Renal cortical epithelial cell (primary cell): ENCODE measurements at places on chromosomes 16 and 17. TPM values are rescaled to one million over a fixed set of nuclear protein-coding genes. Genes with fewer than 3 reads are reported as not detected.

DNA sequence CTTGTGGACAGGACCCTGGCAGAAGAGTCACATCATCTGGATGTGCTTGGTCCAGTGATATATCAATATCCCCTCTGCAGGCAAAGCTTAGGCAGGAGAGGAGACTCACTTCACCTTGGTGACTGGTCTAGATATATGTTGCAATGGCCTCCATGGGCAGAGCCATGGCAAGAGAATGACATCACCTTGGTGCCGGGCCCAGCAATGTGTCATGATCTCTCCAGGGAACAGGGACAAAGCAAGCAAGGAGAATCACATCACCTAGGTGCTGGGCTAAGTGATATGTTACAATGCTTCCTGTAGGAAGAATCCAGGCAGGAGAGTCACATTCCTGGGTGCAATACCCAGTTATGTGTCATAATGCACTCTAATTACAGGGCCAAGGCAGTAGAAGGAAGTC is 2106.2 kb downstream of the TP53TG3F start:
- peak; percentile 25 for DNase-seq

DNA sequence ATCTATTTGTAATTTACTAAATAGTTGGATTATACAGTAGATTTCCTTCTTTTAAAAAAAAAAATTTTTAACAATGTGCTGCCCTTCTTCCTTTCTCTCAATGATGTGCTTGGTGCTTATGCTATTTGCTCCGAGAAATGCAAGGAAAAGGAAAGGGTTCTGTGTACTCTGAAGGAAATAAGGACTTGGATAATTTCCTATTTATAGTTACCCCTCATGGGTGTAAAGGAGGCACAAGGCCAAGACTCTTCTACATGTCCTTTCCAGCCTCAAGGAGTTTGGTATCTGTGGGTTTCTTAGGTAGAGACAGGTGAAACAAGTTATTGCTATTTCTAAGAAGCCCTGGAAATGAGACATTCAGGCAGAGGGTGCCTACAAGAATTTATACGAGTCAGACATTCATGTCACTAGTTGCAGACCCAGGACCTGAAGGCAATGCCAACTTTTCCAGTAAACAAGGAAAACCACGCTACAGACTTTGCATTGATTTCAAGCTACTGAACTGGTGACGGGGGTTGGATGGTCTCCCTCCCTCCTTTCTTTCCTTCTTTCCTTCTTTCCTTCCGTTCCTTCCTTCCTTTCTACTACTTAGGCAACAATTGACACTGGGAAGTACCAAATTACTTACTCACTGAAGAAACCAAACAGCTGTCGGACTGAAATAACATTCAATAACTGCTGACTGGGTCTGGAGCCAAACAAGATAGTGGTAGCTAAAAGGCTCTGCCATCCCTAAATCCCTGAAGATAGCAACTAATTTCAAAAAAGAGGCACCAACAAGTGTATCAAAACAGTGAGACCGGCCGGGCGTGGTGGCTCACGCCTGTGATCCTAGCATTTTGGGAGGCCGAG is 33.8 kb upstream of the GHDC start:
- DNase-seq = peak; percentile 44

Gene CHST4
- not detected in 2 replicates for total RNA-seq

DNA sequence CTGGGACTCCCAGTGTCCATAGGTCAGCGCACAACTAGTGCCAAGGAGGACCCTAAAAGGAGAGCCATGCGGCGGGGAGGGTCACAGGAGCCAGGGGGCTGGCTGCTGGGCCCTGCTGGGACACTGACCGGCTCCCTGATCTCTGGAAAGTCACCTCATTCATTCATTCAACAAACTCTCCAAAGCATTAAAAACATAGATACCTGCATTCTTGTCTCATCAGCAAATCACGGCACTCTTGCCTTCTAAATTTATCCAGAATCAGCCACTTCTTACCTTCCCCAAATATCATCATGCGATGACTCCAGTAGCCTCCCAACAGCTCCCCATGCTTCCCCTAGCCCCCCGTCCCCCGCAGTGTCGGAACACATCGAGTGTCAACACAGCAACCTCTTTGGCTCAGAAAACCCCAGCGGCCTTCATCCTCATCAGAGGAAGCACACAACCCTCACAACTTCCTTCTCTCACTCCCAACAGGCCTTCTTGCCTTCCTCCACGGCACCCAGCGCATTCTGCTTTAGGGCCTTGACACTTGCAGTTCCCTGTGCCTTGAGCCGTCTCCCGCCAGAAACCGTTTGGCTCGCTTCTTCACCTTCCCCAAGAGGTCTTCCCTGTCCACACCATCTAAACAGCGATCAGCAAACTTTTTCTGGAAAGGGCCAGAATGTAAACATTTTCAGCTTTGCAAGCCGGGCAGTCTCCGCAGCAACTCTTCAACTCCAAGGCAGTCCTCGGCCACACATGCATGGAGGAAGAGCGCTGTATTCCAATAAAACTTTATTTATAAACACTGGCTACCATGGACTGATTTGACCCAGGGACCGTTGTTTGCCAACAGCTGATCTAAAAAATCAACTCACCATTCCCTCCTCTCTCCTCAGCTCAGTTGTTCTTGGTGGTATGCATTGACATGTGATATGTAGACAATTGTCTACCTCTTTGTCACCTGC is 119.5 kb upstream of the TNRC6C start:
- no peak for DNase-seq

DNA sequence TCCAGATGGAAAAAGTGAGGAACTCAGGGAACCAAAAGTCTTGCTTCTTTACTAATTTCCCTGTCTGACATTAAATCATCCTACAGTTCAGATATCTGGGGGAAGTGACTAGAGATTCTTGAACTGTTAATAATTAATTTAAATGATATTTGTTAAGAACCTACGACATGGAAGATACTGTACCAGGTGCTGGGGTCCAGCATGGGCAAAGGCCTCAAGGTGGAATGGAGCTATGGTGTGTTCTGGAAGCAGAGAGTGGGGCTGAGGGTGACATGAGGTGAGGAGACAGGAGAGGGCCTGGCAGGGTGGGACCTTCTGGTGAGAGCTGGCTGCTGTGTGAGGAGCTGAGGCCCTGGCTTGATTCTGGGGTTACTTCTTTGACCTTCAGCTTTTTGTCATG is 6.0 kb upstream of the CCL2 start:
- peak; percentile 30 for DNase-seq

Gene EMC6
- total RNA-seq = 15.3 and 18.8 TPM in 2 replicates

DNA sequence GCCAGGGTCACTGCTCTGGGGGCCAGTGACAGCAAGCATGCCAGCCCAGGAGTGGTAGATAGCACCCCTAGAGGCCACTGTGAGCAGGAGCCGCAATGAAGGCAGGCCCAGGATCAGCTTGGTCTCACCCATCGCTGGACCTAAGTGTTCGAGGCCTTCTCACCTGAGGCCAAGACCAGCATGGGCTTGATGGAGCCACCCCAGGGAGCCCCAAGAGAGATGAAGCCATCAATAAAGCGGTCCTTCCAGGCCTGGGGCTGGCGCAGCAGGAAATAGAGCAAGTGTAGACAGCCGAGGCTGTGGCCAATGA is 1.8 kb downstream of the LCAT start:
- no peak for DNase-seq

DNA sequence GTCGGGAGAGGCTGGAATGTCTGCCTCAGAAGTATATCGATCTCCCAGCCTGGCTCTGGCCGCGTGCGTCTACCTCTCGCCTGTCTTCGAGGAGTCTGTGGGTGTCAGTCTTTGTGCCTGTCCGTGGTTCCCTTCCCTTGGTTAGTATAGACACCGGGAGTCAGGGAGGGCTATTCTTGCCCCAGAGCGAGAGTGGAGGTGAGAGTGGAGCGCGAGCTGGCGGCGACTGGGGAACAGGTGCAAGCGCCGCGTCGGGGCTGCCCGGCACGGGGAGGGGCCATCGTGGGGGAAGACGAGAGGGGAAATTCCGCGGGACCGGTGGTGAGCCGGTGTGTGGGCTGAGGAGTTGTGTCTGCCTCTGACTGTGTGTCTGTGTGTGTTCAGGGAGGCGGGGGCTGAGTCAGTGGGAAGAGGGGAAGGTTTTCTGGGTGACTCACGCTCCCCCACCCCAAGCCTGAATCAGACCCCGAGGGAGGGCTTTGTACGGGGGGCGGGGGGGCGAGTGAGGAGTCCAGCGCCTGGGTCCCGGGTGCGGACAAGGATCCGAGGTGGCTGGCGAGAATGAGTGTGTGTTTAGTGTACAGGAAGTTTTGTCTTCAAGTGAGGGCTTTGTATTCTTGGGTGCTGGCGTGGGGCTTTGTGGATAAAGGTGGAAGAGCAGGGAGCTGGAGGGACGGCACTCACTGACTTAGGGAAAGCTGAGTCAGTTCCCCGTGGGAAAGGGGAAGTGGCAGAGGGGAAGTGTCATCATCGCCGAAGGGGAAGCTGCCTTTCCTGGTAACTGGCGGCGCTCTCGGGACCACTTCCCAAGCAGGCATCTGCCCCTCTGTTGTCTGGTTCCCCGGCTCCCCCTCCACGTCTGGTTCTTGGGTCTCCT is 8.6 kb downstream of the KDM6B start:
- DNase-seq = peak; percentile 88

- DNase-seq = no peak
Observed at GRCh38 chr17:41144846-41145245, 4.5 kb upstream of the KRTAP4-6 start.

Gene RAB26
- total RNA-seq = 0.69 and 0.70 TPM in 2 replicates

DNA sequence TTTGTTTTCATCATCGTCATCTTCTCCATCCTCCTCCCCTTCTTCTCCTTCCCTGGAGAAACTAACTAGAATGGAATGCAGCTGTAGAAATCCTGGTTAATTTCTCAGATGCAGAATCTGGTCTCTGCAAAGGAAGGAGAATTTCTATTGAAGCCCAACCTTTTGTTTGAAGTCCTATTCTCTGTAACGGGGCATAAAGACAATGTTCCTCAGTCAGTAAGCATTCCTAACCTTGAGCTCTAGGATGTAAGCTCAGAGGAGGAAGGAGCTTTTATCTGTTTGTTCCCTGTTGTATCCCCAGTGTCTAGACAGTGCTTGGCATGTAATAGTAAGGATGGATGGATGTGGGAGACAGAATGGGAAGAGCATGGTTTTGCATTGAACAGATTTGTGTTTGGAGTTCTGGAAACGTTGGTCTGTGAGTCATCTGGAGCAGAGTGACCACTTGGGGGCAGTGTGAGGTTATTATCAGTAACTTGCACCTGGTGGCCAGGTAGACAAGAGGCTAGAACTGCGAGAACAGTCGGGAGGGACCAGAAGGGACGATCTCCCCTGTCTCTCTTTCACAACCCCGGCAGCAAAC is 363.7 kb downstream of the SNX29 start:
- peak; percentile 78 for DNase-seq

Gene SCIMP
- total RNA-seq = not detected in 2 replicates

Gene DNAH9
- total RNA-seq = 0.55 TPM in 1 of 2 replicates, not detected in the other

DNA sequence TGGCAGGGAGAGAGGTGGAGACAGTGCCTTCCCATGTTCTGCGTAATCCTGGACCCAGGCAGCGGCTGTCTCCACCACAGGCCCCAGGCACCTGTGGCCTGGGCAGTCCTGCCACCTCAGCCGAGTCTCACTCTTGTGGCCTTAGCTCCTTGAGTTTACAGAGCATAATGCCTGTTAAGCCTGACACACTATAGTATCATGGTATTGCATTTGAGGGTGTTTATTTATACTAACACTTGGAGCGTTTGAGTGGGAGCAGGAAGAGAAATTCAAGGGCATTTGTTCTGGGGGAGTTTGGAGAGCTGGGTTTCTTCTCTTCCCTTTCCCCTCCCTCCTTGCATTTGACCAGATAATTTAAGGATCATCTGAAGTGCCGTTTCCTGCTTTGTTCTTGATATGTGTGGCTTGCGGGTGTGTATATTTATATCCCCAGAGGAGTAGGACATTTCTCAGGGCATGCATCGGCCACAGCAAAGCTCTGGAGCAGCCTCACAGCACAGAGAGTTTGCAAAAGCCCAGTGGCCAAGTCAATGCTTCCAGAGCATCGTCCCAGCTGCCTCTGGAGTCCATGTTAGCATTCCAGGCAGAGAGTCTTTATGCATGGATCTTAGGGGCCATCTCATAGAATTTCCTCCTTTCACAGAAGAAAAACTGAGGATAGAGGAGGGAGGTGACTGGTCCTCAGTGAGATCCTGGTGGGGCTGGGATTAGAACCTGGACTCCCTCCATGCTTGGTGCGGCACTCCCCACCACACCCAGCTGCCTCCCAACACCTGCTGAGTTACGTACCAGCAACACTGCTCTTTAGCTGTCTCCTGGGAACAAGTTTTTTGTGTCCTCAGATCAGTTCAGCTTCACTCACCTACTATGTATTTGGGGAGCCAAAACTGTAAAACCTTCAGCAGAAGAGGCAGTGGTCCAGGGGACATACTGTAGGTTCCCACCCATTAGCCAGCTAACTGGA is 222.8 kb downstream of the CCDC182 start:
- no peak for DNase-seq

Gene CDH8
- total RNA-seq = 1.3 TPM in 1 of 2 replicates, not detected in the other

Gene SHBG
- total RNA-seq = 0.25 TPM in 1 of 2 replicates, not detected in the other

GRCh38 chr16:72442385-72443158 is 270.6 kb upstream of the PMFBP1 start:
- peak; percentile 6 for DNase-seq

DNA sequence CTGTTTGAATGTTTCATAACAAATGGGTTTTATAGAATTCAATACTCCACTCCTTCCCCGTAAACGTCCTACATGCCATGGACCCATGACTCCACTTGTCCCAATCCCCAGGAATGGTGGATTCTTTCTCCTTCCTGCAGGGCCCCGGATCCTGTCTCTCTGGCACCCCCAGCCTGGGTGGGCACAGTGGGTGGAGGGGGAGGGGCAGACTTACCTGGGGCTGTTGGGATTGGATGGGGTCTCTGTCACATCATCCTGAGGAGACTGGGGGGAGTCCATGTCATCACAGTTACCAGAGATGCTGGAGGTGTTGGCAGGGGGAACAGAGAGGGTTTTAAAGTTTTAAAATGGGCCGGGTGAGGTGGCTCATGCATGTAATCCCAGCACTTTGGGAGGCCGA is 13.2 kb downstream of the TRPV3 start:
- DNase-seq = no peak

Gene NPIPA2
- 0.25 TPM in 1 of 2 replicates, not detected in the other for total RNA-seq

DNA sequence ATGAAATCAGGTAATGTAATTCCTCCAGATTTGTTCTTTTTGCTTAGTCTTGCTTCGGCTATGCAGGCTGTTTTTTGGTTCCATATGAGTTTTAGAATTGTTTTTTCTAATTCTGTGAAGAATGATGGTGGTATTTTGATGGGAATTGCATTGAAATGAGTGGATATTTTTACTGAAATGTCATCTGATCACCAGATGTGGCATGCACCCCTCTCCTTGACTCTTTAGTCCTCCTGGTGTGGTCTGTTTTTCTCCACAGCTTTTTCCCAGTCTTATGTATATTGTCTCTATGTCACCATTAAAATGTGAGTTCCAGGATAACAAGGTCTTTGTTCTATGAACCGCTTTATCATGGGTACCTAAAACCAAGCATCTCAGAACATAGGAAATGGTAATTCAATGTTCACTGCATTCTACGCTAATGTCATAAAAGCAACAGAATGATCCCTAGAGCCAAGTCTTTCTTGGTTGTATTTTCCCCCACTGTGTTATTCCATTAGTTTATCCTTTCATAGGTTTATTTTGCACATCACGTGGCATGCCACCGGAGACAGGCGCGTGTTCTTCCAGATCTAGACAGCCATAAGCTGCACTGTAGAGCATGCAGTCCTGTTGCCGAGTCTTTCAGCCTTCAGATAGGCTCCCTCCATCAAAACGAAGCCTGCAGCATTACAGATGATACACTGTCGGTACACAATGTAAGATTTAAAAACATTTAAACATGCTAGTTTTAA is 172.5 kb downstream of the RPTOR start:
- DNase-seq = no peak
